Ascending aorta (tissue), 2 donors: ENCODE measurements at places on chromosomes 3 and 15.

- no peak for DNase-seq
Measured at GRCh38 chr3:31534065-31534425, 1.3 kb downstream of the STT3B start.

DNA sequence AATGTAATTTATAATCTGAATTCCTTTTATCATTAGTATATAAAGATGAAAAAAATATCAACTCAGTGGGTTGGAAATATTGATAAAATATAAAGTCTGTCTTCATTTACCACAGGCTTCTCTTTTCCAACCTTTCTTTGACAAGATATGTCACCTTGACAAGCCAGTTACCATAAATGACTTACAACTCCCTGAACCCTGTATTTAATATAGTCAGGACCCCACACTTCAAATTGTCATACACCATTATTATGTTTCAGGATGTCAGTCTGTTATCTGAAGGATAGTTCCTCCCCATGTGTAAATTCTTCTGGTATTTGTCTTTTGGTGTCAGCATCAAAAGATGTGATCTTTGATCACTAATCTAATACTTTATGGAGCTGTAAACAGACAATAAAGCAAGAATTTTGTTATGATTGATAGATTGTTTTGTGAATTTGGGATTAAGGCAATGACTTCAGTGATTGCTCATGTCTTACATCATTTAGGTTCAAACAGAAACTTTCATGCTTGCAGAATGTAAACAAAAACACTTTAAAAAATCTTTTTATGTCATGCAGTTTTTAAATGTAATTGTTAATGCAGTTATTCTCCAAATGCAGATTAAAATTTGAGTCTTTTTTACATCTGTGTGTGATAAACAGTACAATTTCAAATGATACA, 503.5 kb upstream of the BCHE start:
- DNase-seq, result no peak

DNA sequence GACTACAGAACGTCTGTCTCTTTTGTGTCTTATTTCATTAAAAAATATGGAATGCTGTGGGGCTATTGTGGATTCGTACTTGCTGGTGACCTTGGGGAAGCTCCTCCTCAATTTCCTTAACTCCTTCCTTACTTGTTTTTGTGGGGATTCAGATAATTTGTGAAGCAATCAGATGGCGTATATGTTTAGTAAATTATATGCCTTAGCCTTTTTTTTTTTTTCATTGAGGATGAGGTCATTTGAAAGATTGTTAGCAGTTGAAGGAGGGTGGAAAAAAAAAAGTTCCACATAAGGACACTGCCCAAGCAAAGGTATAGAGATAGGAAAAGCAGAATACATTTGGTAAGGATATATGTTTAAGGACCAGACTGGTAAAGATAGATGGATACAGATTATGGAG, 3.3 kb downstream of the RNF13 start:
- no peak for DNase-seq

GRCh38 chr3:100518983-100519382, 26.6 kb downstream of the TMEM45A start:
- DNase-seq, result no peak

- no peak for DNase-seq
Measured at GRCh38 chr15:48533982-48534381, 111.5 kb downstream of the FBN1 start.

- no peak for DNase-seq
Measured at GRCh38 chr3:54792584-54792983, 135.3 kb downstream of the LRTM1 start.

- DNase-seq, result no peak
Measured at GRCh38 chr3:295166-295565, 98.6 kb downstream of the CHL1 start.

GRCh38 chr15:101288905-101289513, 6.0 kb downstream of the SNRPA1 start:
- DNase-seq, result no peak
